ENCODE measurements at places on chromosomes 12 and 14.

DNA sequence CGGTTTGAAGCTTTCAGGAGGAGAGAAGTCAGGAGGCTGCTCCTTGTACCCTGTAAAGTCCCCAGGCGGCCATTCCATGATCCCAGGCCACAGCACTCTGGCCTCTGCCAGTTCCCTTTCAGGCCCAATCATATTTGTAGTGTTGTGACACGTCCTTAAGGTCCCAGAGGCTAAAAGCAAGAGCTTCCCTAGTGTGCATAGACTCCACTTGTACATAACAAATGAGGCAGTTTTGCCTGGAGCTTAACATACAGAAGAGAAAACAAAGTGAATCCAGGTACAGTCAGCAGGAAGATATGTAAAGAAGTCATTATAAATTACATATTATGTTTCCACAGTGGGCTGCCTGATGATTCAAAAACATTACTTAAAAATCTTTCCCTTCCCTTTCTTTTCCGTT, 81.1 kb upstream of the RPH3A start:
- DNase-seq, result no peak

GRCh38 chr14:69986336-69986735, 107.1 kb downstream of the SMOC1 start:
- no peak for DNase-seq

DNA sequence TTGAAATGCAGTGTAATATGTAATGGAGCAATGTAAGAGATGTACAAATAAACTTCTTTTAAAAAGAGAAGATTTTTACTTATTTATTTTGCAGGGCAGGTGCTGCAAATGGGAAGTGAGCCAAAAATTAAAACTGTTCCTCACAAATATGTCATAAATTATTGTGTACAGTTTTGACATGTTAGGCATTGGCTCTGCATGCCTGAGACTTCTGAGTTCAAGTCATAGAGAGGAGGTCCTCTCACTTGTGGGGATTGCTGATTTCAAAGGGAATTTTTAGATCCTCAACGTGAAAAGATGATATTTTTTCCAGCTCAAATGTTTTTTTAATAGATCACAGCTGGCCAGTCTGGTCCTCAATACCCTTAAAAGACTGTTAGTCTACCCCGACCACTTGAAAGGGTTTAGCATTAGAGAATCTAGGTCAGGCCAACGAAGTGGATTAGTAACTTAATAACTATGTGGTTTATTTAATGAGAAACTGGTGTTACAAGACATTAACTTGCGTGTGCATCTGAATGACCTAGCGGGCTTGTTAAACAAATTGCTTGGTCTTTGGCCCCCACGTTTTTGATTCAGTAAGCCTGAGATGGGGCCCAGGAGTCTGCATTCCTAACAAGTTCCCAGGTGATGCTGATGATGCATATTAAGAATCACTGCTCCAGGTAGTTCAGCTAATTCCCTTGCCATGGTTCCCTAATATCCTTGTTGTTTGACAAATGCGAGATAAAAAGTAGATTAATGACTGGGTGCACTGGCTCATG, 30.9 kb upstream of the WDR89 start:
- no peak for DNase-seq

- no peak for DNase-seq
Observed at GRCh38 chr12:94379479-94380113, 80.1 kb downstream of the CEP83 start.

GRCh38 chr12:27178723-27179399, 65.2 kb upstream of the STK38L start:
- DNase-seq, result no peak

DNA sequence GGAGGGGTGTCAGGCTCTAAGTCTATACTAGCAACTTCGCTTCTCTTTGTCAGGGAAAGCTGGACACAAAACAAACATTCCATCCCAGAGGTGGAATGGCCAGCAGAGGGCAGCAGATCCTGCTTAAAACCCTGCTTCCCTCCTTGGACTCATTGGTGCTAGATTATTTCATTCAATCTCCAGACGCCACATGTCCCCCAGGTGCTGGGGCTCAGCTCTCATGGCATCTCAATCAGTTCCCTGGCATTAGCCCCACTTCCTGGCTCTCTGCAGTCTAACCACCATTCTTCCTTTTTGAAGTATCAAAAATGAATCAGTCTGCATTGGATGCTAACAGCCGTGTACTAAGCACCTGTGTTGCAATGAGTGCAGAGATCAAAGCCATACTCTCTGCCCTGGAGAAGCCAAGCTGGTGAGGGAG, 8.1 kb upstream of the PPP1R1A start:
- no peak for DNase-seq

GRCh38 chr12:53267306-53267998, 647 bp upstream of the ESPL1 start:
- no peak for DNase-seq

DNA sequence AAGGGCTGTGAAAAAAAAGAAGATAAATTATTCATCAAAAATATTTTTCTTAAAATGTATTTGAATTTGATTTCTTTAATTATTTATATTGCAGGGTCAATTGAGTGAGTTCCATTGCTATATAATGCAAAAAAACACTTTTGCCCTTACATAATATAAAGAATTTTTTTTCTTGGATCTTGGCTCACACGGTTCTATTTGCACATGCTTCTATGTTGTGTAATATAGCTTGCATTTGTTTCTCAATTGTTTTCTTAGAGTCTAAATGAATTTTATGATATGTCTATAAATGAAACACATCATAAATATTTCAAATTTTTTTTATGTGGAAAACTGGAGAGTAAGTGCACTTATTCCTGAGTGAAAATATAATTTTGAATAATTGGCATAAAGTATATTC, 694.2 kb downstream of the SLC6A15 start:
- DNase-seq, result no peak

DNA sequence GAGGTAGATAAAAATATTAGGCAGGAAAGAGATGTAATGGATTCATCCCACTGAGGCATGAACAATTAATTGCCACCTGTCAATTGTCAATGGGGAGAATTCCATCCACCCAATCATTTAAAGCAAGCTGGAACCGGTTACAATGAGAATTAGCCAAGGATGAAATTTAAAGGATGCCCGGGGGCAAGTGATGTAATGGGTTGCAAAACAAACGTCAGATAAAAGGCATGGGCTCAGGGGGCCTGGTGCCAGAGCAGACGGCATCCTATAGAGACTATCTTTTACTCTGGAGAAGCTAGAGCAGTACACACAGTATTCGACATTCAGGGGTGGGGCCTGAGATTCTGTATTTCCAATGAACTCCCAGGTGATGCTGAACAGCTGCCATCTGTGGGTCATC, 80.5 kb upstream of the ZFP36L1 start:
- DNase-seq, result no peak

- DNase-seq, result no peak
Observed at GRCh38 chr14:92040431-92041051, 682 bp upstream of the TRIP11 start.

- no peak for DNase-seq
Observed at GRCh38 chr12:130953771-130954543, at the start of gene ADGRD1. TSS of gene ADGRD1 (plus strand) at chr12:130953907. CDS start at chr12:130954466, 559 bp downstream.

DNA sequence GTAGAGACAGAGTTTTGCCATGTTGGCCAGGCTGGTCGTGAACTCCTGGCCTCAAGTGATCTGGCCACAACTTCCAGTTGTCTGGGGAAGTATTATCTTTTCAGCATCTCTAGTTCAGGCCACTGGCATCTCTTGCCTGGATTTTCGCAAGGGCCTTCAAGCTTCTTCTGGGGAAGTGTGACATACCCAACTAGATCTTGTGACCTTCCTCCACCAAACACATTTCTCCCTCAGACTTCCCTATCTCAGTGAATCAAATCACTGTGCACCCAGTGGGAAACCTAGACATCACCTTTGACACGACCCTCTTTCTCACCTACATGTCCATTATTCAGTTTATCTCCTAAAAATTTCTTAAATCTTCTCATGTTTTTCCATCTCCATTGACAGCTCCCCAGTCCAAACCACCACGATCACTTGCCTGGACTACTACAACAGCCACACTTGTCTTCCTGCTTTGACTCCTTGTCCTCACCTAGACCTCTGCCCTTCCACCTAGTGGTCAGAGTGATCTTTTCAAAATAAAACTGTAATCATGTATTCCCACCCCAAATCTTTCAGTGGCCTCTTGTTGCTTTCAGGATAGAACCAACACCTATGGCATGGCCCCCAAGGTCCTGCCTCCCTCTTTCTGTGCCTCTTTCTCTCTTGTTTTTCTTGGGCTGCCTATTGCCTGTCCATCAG, 3.3 kb downstream of the EEF1AKMT3 start:
- DNase-seq, result no peak

GRCh38 chr12:52123487-52124186, 44.1 kb downstream of the SMIM41 start:
- no peak for DNase-seq

DNA sequence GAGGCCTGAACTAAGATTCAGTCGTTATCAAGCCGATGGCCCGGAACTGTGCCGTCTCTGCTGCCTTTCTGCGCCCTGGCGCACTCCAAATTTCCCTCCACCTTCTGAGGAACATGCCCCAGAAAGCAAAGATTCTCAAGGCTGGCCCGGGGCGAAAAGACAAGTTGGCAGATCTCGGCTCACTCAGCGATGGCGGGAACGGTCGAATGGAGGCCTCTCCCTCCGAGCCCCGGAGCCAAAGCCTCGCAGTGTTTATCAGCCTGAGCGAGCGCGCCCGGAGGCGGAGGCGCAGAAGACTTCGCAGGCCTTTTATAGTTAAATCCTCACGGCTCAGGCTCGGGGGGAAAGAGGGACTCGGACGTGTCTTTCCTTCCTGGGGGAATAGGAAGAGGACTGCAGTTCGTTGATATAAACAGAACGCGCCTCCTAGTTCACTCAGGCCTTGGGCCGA, 5.6 kb downstream of the TBX5 start:
- no peak for DNase-seq

DNA sequence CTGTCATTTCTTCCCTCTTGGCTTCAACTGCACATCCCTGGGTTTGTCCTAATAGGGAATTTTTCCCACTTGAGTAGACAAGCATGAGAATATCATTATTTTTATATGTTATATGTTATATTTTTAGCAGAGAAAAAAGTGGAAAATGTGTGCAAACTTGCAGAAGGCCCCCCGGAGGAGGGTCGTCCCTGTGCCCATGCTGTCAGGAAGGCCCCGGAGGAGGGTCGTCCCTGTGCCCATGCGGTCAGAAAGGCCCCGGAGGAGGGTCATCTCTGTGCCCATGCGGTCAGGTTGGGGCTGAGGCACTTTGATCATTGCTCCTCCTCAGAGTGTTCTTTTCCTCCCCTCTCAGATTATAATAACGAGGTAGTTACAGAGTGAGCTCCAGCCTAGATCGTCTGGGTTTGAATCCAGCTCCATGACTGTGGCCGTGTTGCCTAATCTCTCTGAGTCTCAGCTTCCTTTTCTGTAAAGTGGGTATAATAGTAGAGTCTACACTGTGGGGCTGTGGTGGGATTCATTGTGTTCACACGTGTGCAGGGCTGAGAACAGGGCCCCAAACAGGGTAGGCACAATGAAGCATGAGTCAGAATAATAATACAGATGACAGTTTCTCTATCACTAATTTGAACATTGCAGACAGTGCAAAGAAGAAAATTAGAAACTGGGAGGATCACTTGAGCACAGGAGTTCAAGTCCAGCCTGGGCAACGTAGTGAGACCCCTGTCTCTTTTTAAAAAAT, 33.4 kb downstream of the ELK3 start:
- no peak for DNase-seq

DNA sequence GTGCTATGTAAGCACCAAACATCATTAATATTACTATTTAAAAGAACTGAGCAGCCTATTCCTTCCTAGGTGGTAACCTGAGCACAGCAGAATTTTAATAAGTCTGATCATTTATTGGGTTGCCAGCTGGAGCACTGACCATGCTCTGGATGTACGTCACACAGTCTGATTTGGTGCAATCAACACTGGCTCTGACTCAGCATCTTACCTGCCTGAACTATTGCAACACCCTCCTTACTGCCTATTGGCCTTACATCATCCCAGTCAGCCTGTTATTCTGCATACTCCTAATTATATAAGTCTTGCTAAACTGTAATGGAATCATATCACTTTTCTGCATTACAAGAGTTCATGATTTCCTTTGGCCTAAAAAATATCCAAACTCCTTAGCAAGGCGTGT, 149.7 kb downstream of the PTPRO start:
- no peak for DNase-seq

- DNase-seq, result peak; percentile 83
Observed at GRCh38 chr14:44897041-44897844, 64.5 kb downstream of the KLHL28 start.

DNA sequence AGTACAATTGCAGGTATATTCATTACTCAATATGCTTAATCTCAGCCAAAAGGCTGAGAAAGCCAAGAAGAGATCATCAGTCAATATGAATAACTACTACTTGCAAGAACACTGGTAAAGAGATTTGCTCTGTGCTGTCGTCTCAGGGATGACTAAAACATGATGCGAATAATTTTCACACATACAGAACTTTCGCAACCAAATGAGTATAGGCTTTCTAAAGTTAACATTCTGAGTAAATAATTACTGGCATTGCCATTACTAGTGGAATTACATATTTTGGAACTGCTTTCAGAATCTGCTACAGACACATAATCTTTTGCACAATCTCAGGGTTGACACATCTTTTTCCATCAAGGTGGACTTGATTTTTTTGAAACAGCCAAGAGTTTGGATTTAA, 24.7 kb downstream of the NCKAP1L start:
- no peak for DNase-seq

DNA sequence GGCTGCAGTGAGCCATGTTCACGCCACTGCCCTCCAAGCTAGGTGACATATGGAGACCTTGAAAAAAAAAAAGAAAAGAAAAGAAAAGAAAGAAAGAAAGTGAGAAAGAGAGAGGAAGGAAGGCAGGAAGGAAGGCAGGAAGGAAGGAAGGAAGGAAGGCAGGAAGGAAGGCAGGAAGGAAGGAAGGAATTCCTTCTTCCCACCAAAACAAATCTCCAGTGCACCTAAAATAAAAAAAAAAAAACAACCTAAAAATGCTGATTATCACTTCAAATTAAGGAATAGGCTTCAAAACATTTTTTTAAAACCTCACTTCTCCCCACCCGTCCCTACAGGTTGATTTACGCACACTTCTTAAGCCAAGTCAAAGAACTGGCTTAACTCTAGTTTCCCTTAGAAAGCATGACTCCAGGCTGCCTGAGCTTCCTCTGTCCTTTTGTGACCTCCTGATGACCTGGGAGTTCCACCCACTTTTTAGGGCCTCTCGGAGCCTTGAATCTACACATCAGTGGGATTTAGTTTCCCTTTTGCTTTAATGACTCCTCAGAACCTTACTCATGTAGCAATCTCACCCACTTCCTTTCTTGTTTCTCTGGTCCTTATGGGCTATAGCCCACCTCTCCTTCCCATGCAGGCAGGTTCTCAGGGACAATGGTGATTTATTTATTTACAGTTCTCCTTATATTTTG, 18.6 kb downstream of the DUSP6 start:
- DNase-seq, result no peak

DNA sequence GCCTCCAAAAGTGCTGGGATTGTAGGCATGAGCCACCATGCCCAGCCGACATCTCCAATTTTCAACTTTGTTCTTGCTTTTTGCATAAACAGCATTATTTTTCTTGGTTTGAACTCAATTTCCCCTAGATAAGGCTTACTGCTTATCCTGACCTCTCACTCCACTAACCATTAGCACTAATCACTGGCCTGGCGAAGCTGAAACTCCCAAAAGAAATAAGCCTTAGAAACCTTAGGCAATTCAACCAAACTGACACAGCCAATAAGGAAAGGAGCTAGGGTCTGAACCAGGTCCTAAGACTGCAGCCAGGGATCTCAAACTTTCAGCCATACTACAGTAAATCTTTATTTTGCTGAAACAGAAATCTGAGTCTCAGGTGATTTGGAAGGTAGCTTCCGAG, 448.0 kb downstream of the RMST start:
- DNase-seq, result no peak

GRCh38 chr12:130192642-130193345, 30.5 kb downstream of the FZD10 start:
- no peak for DNase-seq

GRCh38 chr14:69481815-69482568, 2.5 kb upstream of the PLEKHD1 start:
- DNase-seq, result no peak
